Effector memory CD4-positive, alpha-beta T cell (primary cell): ENCODE measurements at places on chromosomes 2 and 18.

- DNase-seq, result no peak
Measured at GRCh38 chr18:23268641-23269040, 133.4 kb downstream of the CABLES1 start.

DNA sequence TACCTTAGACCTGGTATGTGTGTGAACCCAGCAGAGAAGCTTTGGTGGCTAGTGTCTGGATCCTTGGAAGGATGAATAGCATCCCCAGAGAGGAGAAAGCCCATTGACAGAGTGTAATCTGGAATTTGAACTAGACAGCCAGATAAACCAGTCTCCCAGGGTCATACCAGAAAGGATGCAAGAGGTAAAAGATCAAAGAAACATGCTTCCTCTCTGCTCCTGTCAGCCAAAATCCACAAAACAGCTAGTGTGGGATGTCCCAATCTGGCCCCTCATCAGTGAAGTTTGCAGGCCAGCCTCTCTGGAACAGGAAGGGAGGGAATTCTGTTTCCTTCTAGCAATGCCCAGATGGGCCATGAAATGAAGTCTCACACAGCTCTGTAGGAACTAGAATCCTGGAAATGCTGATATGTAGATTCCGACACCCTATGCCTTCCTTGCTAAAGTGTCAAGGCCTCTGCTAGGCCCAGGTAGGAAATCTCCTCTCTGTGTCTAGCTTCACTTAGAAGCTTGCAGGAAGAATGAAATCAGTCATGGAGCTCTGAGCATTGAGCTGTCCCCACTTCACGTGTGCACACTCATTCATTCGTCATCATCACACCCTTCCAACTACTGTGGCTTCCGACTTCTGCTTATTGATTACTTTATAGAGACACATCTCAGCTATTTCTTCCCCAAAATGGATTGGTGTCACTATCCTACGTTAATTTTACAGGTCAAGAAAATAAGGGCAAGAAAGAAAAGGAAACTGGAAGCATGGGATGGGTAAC is 38.0 kb downstream of the EVA1A start:
- DNase-seq, result no peak

DNA sequence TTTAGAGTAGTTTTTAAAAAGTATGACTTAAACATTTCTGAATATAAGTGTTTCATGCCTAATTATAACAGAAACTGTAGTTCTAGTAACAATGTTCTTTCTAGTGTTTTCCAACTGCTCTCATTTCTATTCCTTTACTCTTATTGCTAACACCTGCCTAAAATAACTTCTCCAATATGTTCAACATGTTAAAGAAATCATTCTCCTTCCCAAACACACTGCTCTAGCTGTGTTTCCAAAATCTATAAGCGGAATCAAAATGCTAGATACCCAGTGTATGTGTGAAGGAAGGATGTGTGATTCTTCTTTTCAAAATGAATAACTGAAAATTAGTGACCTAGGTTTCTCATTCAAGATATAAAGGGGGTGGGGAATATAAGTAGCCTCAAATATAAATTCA is 89.1 kb downstream of the ATAD2B start:
- DNase-seq, result no peak

- no peak for DNase-seq
Measured at GRCh38 chr2:114745700-114746099, 303.3 kb downstream of the DPP10 start.

- DNase-seq, result no peak
Measured at GRCh38 chr2:99569386-99569785, 79.6 kb upstream of the REV1 start.

DNA sequence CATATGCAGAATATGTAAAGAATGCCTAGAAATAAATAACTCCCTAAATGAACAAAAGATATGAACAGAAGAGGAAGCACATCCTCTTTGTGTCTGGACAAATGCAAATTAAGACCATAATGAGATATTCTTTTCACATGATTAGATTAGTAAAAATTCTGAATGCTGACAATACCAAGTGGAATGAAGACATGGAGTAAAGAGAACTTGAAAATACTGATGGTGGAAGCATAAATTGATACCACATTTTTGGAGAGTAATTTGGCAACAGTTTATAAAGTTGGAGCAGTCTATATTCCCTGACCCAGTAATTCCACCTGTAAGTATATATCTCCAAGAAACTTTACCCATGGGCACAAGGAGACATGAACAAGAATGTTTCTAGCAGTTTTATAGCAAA is 130.0 kb downstream of the CAPN13 start:
- DNase-seq, result no peak

- no peak for DNase-seq
Measured at GRCh38 chr2:43083710-43084698, 142.4 kb downstream of the ZFP36L2 start.

- DNase-seq, result no peak
Measured at GRCh38 chr2:67412424-67412823, 15.3 kb downstream of the ETAA1 start.

GRCh38 chr2:73359915-73360697 is 25.5 kb upstream of the ALMS1 start:
- DNase-seq, result no peak

- no peak for DNase-seq
Measured at GRCh38 chr2:55134316-55134706, 84.1 kb upstream of the RTN4 start.

GRCh38 chr2:221447310-221447709 is 124.8 kb downstream of the EPHA4 start:
- DNase-seq, result no peak

- DNase-seq, result peak; percentile 73
Measured at GRCh38 chr2:183038341-183039300, at the start of gene NCKAP1. Gene NCKAP1, minus strand, starts transcription at chr2:183038457. Its CDS starts 358 bp downstream, at chr2:183038099.

DNA sequence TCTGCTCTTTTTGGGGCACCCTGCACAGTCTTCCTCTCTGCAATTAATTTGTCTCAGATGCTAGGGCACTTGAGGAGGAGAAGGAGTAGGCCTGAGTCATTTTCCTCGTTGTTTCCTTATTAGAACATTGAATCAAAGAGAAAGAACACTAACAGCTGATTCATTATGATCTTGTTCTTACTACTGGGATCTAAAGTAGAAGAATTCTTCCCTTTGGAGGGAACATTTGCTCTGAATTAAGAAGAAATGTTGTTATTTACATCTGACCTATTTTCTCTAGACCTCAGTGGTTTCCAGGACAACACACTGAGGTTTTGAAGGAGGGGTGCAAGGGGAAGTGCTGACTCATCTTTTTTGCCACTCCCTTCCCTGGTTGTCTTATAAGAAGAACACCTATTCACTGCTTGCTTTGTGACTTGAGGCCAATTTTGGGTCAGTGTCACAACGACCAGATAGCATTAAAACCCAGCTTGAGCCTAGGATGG is 24.3 kb upstream of the STAT1 start:
- DNase-seq, result no peak

GRCh38 chr18:13279181-13280069 is 60.9 kb downstream of the LDLRAD4 start:
- no peak for DNase-seq

DNA sequence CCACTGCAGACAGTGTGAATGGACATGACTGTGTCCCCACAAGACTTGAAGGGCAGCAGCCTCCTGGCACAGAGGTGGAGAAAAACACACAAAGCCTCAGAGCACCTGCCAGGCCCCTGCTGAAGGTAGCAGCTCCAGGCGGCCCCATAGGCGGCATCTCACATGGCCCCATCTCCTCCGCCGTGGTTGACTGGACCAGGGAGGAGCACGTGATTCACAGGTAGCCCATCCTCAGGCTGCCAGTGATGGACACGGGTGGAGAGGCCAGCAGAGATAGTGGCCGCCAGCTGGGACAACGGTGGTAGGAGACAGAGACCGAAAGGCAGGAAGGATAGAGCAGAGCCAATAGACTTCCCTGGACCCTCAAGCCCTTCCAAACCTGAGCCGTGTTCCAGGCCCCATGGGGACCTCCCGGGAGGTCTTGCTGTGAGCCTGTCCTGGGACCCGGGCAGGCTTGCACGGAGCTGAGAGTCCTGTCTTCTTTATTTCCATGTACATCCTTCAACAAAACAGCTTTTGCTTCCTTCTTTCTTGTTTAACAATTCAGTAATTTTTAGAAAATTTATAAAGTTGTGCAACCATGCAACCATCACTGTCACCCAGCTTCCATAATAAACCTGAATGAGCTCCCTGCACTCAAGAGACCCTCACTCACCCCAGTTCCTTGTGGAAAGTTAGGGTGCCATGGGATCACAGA is 26.9 kb downstream of the GPR55 start:
- no peak for DNase-seq

- DNase-seq, result no peak
Measured at GRCh38 chr2:191349990-191350389, 104.8 kb downstream of the MYO1B start.

- DNase-seq, result no peak
Measured at GRCh38 chr2:68878753-68879152, 7.6 kb upstream of the BMP10 start.

DNA sequence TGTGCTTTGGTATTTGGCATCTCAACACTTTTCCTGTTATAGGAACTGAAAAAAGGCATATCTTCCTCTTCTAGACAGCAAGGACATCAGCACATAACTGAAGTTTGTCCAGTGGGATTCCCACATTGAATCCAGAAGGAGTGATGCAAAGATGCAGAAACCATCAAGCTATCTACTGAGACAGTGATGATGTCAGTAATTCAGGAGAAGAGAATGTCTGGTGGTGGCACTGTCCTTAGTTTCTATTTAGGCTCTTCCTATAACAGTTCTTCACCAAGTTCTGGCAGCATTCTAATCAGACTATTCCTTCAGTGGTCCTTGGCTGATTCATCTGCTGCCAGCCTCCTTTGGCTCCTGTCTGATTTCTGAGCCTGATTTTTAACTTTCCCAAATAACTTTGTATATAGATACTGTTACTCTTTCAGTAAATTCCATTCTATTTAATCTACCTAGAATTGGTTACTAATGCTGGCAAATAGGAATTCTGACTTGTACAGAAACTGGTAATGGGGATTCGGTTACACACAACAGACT is 56.6 kb upstream of the AGPS start:
- DNase-seq, result no peak

DNA sequence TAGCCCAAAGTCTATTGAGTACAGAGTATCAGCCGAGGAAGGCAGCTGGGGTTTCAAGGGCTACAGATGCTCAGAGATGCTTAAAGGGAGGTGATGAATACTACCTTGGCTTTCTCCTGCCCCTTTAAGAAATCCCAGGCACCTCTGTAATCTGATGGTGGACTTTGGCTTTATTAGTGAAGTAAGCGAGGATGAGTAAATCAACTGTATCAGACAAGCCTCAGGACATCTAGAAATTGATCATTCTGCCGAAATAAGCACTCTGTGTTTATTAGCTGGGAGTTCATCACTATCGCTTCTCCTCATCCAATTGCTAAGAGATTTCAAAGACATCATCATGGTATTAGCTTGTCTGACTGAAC is 344.4 kb downstream of the SETBP1 start:
- DNase-seq, result no peak

DNA sequence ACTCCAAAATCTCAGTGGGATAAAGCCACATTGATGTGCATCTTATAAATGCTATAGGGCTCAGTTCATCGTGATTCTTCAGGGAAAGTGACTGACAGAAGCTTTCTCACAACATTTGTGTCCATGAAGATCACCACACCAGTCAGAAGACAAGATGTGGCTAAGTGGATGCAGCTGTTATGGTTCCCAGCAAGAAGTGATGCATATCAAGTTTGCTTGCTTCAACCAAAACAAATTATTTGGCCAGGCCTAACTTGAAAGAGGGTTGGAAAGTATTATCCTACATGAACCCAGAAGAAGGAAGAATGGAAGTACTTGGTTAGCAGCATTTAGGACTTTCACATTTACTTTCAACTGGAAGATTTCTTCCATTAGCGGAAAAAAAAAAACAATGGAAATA is 210.0 kb upstream of the ACVR2A start:
- no peak for DNase-seq

GRCh38 chr2:222819722-222820333 is 41.0 kb upstream of the ACSL3 start:
- no peak for DNase-seq

DNA sequence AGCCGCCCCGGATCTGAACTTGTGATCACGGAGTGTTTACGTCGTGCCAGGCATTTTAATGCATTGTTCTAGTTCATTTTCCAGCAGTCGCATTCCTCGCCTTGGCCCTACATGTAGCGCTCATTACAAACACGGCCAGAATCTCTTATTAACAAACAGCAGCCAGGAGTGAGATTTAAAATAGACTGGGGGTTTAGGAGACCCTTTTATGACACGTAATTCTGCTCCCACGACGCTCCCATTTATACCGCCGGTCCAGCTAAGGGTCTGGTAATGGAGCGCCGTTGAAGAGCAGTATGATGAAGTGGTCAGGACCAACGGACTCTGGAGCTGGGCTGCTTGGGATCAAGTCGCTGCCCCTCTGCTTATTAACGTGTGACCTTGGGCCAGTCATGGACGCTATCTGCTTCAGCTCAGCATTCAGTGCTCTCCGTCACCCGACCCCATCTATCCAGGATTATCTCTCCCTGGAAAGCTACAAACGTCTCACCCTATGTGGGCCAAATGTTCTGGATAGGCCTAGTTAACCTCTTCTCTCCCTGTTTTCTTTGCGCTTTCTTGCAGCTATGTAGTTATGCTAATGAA is 745 bp downstream of the MSH2 start:
- no peak for DNase-seq

- DNase-seq, result no peak
Measured at GRCh38 chr18:40094441-40094840, 1860.6 kb upstream of the PIK3C3 start.

DNA sequence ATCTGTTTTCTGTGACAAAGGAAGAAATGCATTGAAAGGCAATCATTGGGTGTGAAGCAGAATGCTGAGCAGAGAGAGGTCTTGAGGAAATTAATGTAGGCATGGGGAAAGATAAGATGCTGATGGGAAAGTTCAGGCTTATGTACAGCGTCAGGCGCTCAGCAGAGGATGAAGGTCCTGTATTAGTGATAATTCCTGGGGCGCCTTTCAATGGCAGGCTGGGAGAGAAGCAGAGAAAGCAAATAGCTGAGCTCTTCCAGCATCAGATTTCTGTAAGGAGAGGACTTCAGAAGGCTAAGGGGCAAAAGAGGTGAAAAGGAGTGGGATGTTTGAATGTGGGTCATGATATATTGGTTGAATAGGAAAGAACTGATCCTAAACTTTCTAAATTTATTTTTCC is 129.8 kb downstream of the HNMT start:
- DNase-seq, result no peak

- DNase-seq, result no peak
Measured at GRCh38 chr2:171824086-171824485, 70.0 kb downstream of the SLC25A12 start.

- DNase-seq, result no peak
Measured at GRCh38 chr2:238669046-238669445, 178.8 kb upstream of the TWIST2 start.
